Stomach (tissue), 19 donors: ENCODE measurements at places on chromosomes 6 and 20. TPM values are rescaled to one million over a fixed set of nuclear protein-coding genes. Genes with fewer than 3 reads are reported as not detected.

The PTK6 gene
- total RNA-seq = 12.5 TPM

The CFB gene
- total RNA-seq = 8.4 TPM

The TREM2 gene
- total RNA-seq = not detected

The MUCL3 gene
- total RNA-seq = 346 TPM
